ENCODE measurements at places on chromosomes 5 and 9. TPM values are rescaled to one million over a fixed set of nuclear protein-coding genes. Genes with fewer than 3 reads are reported as not detected.

KCNV2 gene
- polyA plus RNA-seq: not detected

HAND1 gene
- not detected for polyA plus RNA-seq

TARS1 gene
- 154 TPM for polyA plus RNA-seq

DOLPP1 gene
- polyA plus RNA-seq: 20.4 TPM

SLC34A3 gene
- polyA plus RNA-seq: 6.0 TPM

FCHSD1 gene
- 10.1 TPM for polyA plus RNA-seq

GPR150 gene
- not detected for polyA plus RNA-seq

HRCT1 gene
- 0.12 TPM for polyA plus RNA-seq

ZMAT2 gene
- polyA plus RNA-seq: 157 TPM

ITGA2 gene
- 25.8 TPM for polyA plus RNA-seq

PRR16 gene
- 4.6 TPM for polyA plus RNA-seq

LCN1 gene
- polyA plus RNA-seq: not detected

IL3 gene
- polyA plus RNA-seq: not detected

DOCK2 gene
- polyA plus RNA-seq: 2.7 TPM

SEC16A gene
- polyA plus RNA-seq: 56.8 TPM

ARL10 gene
- 10.0 TPM for polyA plus RNA-seq

GABRB2 gene
- polyA plus RNA-seq: 2.0 TPM

BTNL9 gene
- polyA plus RNA-seq: 6.9 TPM

SSNA1 gene
- 52.2 TPM for polyA plus RNA-seq

DIRAS2 gene
- 7.0 TPM for polyA plus RNA-seq

TUBB4B gene
- polyA plus RNA-seq: 352 TPM

FCN2 gene
- 0.52 TPM for polyA plus RNA-seq

NSUN2 gene
- 49.9 TPM for polyA plus RNA-seq
